Heart left ventricle (tissue), 16 donors: ENCODE measurements at places on chromosomes 4 and X. TPM values are rescaled to one million over a fixed set of nuclear protein-coding genes. Genes with fewer than 3 reads are reported as not detected.

The LONRF3 gene
- 2.4 TPM for total RNA-seq

The TNMD gene
- total RNA-seq: not detected

The TMEM35A gene
- not detected for total RNA-seq

The PDE6B gene
- 3.6 TPM for total RNA-seq

The PPEF2 gene
- total RNA-seq: not detected

DNA sequence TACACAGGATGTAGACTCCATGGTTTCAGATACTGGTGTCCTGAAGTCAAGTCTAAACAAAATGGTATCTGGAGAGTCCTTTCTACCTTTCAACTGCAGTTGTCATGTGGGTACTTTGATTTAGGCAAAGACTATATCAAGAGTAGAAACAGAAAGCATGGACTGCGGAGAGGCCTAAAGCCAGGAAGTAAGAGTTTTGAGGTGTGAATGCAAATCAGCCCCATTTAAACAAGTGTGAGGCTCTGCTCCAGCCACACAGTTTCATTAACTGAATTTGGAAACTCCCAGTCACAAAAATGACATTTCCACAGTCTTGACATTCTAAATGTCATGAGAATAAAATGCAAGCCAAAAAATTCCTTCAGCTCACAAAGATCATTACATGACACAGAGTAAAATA is 87.2 kb upstream of the MCF2 start:
- DNase-seq: no peak

- DNase-seq: peak; percentile 21
These were observed 121.7 kb upstream of the DIPK2B start for GRCh38 chrX:45322382-45322781.

GRCh38 chr4:143188136-143189088 is 3.7 kb downstream of the USP38 start:
- DNase-seq: no peak

GRCh38 chr4:101175896-101176676 is 171.2 kb downstream of the PPP3CA start:
- peak; percentile 40 for DNase-seq

DNA sequence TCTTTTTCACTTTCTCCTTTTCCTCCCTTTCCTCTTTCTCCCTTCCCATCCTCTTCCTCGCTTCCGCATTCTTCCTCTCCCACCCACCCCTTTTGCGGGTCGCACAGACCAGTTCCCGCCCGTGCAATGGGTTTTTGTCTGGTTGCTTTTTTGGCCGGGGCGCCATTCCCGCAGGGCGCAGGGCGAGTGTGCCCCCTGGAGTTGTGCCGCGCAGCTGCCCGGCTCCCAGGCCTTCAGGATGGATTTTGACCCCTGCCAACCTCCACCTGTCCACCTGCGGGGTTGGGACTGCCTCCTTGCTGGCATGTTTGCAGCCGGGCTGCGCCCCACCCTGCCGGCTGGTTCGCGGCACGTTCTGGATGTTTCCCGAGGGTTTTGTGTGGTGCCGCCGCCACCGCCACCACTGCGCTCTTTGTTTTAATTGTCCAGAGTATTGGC is 578 bp upstream of the SEL1L3 start:
- no peak for DNase-seq

- DNase-seq: no peak
These were observed 22.5 kb upstream of the FBXW7 start for GRCh38 chr4:152558396-152558795.

DNA sequence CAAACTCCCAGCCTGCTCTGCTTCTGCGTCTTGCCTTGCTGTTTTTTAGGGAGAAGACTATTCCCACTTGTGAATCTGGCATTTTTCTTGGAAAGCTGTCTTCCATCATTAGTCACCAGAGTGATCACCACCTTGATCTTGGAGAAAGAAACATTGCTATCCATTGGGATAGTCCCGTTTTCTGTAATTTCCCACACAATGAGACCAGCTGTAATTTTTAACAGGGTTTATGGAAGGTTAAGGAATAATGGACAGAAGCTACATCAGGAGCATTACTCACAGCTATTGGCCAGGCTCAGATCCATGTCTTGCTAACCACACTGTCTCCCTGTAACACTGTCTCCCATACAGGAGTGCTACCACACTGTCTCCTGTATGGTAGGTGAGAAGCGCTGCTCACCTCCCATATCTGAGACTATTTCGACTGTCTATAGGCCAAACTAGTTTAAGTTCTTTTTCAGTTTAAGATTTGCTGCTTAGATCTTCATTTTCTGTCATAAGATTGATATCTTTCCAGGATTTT is 523.0 kb downstream of the SPRY1 start:
- DNase-seq: no peak

DNA sequence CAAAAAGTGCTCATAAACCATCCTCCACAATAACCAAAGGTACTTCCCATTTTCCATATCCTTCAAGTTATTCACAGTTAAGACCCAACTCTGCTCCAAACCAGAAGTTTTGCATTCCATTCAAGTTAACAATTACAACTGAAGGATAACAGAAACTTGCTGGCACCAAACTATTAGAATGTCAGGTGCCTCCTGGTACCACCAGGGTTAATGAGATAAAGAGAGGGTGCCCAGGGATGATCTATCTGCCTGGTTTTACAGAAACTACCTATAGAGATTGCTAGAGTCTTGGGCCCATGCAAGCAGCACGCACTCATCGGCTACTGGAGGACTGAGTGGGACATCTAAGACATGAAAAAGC is 114.6 kb downstream of the RBM47 start:
- DNase-seq: no peak

DNA sequence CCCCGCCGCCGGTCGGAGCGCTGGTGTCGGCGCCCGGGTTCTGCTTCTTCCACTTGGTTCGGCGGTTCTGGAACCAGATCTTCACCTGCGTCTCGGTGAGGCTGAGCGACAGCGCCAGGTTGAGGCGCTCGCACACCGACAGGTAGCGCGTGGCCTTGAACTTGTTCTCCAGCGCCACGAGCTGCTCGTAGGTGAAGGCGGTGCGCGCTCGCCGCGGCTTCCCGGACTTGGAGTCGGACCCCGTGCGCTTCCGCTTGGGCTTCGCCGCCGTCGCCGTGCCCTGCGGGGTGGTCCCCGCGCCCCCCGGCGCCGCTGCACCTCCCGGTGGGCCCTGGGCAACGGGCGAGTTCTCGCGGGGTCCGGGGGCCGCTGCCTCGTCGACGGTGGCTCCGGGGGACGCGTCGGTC is 3.1 kb downstream of the NKX1-1 start:
- DNase-seq: peak; percentile 3

GRCh38 chr4:7970361-7970946 is 30.8 kb upstream of the AFAP1 start:
- no peak for DNase-seq

- DNase-seq: no peak
These were observed 180.5 kb downstream of the ADAMTS3 start for GRCh38 chr4:72388521-72388920.

GRCh38 chrX:43656005-43656494 is at the start of gene MAOA:
TSS of gene MAOA (plus strand) at chrX:43656299. CDS start at chrX:43656342, 43 bp downstream.
- peak; percentile 68 for DNase-seq
